ENCODE measurements at places on chromosomes 1 and 21.

GRCh38 chr1:35603468-35603867 lies 30.4 kb downstream of the TFAP2E start:
- DNase-seq: no peak

DNA sequence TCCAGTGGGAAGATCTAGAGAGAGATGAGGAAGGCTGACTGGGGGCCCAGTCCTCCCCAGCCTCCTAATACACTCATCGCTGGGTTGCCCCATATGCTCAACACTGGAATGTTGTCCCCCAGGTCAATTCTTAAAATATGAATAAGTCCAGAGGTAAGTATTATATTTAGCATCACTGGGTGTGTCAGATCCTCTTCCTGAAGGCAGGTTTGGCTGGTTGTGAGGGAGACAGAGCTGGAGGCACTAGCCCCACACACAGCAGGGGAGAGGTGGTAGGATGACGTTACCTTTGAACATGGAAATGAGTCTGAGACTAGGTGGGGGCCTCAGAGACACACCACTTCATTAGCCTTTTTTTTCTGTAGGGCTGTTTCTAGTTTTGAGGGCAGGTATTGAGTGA lies 42.6 kb downstream of the SLC44A3 start:
- no peak for DNase-seq

DNA sequence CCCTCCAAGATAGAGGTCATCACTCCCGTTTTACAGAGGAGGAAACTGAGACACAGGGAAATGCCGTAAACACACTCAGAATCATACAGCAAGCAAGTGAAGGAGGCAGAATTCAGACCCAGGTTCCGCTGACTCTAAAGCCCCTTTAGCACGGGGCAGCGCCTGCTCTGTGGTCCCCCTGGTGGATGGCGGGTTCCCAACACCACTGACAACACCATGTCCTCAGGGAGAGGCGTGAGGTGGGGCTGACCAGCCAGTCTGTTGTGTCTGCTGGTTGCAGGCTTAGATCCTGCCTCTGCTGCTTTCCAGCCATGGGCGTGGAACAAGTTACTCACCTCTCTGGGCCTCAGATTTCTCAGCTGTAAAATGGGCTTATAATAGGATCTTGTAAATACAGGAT lies 617.3 kb downstream of the MATN1 start:
- no peak for DNase-seq

DNA sequence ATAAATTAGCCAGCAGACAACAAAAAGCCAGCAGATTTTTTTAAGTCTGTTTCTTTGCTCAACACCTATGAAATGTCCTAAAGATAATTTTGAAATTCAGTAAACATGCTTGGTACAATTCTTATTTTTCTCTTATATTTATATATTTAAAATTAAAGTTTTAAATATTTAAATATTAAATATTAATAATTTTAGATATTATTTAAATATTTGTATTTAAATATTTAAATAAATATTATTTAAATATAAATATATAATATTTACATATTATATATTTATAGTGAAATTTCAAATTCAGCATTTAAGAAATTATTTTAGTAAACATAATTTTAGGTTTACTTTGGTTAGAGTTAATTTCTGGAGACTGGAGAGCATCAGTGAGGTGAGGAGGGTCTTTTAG lies 1554.2 kb downstream of the NCAM2 start:
- no peak for DNase-seq

DNA sequence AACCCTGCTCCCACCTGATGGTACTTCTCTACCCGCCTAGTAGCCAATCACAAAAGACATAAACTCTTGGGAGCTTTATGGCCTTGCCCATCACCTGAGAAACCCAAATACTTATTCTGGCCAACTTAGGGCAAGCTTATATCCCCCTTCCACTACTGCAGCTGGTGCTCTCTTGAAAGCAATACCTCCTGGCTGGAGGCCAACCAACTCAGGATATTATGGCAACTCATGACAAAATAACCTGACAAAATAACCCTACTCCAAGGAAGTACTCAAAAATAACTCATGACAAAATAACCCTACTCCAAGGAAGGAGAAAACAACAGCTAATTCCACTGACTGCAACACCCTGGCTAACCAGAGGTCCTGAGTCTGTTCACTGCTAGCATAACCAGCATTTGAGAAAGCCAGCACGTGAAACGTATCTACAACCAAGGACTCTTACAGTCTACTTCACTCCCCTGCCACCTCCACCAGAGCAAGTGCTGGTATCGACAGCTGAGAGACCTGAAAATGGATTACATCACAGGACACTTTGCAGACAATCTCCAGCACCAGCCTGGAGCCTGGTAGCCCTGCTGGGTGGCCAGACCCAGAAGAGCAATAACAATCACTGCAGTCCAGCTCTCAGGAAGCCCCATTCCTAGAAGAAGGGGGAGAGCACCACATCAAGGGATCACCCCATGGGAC lies 179.9 kb downstream of the COL24A1 start:
- DNase-seq: no peak

- DNase-seq: no peak
These were observed 12.3 kb downstream of the RAVER2 start for GRCh38 chr1:64757213-64757612.

DNA sequence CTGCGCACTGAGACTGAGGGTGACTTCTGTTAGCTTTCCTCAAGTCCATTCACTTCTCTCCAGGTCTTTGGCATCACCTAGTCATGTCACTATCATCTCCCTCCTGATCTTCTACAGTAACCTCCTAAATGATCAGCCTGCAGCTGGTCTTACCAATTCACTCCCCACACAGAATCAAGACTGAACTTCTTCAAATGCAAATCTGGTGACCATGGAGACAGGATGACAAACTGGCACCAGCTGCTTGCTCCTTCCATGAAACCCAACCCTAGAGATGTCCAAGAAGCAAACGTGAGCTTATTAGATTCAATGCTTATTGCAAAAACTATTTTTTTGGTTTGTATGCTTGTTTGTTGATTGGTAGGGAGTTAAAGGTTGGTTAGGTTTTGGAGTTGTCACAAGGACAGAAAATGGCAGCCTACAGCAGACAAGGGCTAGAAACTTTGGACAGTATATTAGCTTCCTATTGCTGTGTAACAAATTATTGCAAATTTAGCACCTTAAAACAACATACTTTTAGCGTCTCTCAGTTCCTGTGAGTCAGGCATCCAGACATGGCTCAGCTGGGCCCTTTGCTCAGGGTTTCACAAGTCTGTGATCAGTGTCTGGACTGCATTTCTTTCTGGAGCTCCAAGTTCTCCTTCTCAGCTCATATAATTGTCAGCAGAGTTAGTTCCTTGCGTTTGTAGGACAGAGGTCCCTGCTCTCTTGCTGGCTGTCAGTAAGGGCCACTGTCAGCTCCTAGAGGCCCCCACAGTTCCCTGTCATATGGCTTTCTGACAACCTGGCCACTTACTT lies 53.3 kb upstream of the GJA8 start:
- no peak for DNase-seq

- peak; percentile 8 for DNase-seq
These were observed 86.6 kb downstream of the DMRTB1 start for GRCh38 chr1:53545663-53546408.

DNA sequence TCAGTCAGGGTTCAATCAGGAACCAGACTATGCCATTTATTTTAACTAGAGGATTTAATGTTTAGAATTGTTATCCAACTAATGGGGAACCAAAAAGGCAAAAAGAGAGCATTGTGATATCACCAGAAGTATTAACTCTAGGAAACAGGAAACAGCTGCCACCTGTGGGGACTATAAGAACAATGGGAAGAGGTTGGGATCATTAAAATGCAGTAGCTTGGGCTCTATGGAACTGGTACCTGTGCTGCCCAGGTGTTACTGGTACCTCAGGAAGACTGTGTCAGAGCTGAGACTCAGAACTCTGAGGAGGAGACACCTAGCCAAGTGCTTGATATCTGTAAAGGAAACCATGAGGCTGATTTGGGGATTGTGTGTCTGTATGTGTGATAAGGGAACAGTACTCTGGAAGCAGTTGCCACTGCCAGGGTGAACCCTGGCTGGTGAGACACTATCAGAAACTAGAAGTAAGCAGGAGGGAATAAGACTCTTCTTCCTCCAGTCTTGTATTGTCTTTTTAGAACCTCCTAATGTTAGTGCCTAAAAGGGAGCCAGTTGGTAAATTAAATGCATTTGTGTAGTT lies 49.4 kb downstream of the MAN1A2 start:
- no peak for DNase-seq

DNA sequence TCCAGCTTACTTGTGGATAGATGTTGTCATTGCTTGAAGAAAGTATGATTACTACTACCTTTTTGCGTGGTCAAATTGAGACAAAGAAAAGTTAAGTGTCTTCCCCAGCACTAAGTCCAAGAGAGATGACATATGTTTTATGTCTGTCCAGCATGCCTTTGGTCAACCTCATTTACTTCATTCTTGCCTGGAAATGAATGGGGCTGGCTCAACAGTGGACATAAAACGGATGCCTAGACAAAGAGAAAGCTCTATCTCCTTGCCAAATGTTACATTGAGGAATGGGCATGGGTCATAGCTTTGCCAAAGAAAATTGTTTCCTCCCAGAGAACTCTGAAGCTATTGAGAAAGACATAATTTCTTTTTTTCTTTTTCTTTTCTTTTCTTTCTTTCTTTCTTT lies 82.4 kb upstream of the PLPPR4 start:
- no peak for DNase-seq

DNA sequence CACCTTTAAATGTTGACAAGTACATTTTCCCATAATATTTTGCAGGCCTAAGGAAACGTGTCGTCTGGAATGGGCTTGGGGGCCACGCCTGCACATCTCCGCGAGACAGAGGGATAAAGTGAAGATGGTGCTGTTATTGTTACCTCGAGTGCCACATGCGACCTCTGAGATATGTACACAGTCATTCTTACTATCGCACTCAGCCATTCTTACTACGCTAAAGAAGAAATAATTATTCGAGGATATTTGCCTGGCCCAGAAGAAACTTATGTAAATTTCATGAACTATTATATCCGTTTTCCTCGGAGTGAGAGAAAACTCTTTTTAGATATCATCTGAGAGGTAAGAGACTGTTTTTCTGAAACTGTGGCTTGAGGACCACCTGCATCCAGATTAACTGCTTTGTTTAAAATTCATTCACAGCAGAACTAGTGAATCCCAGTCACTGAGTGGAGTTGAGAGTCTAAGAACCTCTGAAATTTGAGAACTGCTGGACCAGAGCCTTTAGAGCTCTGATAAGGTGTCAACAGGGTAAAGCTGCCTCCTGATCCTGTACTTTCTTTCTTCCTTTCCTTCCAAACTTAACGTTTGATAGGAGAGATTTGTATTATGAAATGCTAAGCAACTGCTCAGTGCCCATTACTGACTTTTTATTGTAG lies 811 bp downstream of the EXO1 start:
- no peak for DNase-seq

DNA sequence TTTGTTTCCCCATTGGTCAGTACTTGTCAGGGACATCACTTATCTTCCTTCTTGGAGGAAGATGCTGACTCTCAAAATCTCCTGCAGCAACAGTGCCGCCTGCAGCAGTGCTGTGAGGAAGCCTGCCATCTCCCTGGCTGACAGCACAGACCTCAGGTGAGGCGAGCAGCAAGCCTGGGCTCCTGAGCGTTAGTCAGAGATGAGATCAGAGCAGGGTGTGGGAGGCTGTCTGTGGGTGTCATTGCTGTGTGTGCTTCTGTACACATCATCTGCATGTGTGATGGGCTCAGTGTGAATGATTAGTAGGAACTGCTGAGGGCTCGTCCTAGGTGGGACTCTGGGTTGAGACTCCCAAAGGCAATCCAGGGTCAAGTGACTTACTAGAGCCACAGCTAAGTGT lies 6.1 kb downstream of the STRIP1 start:
- no peak for DNase-seq
